GM23248 (cell line): ENCODE measurements at places on chromosomes 6 and 20. TPM values are rescaled to one million over a fixed set of nuclear protein-coding genes. Genes with fewer than 3 reads are reported as not detected.

TFAP2D gene
- polyA plus RNA-seq: not detected in 2 replicates

MEI4 gene
- polyA plus RNA-seq: 0.04 and 0.08 TPM in 2 replicates

PRND gene
- not detected in 2 replicates for polyA plus RNA-seq

SLC22A7 gene
- polyA plus RNA-seq: not detected in 2 replicates

GPX5 gene
- polyA plus RNA-seq: not detected in 2 replicates

LTA gene
- not detected in 2 replicates for polyA plus RNA-seq

PRL gene
- 0.65 and 1.2 TPM in 2 replicates for polyA plus RNA-seq

DBNDD2 gene
- polyA plus RNA-seq: 27.9 and 30.0 TPM in 2 replicates

MUC21 gene
- polyA plus RNA-seq: not detected in 2 replicates

SPATS1 gene
- not detected in 2 replicates for polyA plus RNA-seq

GMPR gene
- 1.5 and 2.3 TPM in 2 replicates for polyA plus RNA-seq

GRM4 gene
- 0.10 and 0.57 TPM in 2 replicates for polyA plus RNA-seq

SCRT2 gene
- polyA plus RNA-seq: not detected in 2 replicates

TPD52L2 gene
- polyA plus RNA-seq: 220 and 227 TPM in 2 replicates

SLC24A3 gene
- polyA plus RNA-seq: not detected in 2 replicates

BYSL gene
- polyA plus RNA-seq: 28.0 and 30.2 TPM in 2 replicates

FITM2 gene
- 6.5 and 7.1 TPM in 2 replicates for polyA plus RNA-seq

WFDC13 gene
- not detected in 2 replicates for polyA plus RNA-seq

HAO1 gene
- polyA plus RNA-seq: not detected in 2 replicates

SIRPB1 gene
- polyA plus RNA-seq: not detected in 2 replicates

RSPH4A gene
- polyA plus RNA-seq: 0.15 TPM in 1 of 2 replicates, not detected in the other

CAGE1 gene
- polyA plus RNA-seq: not detected in 2 replicates

DUSP22 gene
- 15.7 and 18.1 TPM in 2 replicates for polyA plus RNA-seq
